ENCODE measurements at places on chromosomes 5 and 9.

GRCh38 chr5:119292701-119293515, 62.9 kb upstream of the TNFAIP8 start:
- no peak for DNase-seq

DNA sequence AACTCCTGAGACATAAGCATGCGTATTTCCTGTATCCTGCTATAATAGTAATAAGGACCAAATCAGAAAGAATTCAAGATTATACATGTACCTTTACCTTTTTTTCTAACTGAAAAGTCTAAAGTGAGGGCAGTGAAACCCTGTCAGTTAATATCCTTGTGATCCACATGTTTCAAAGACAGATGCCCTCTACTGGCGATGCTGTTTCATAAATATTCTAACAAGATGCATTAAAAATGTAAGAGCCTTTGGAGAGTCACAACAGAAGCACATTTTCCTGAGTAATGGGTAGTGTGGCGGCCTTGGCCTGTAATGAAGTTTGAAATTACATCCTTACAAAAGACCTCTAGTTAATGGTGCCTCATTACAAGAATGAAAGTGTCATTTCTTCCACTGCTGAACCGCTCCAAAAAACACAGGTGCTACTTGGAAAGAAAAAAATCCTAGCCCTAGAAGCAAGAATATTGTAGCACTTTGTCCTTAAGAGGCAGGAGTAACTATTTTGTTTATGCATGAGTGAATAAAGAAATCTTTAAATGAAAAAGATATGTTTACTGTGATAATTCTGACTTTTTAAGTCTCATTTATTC, 232.6 kb downstream of the EPB41L4A start:
- DNase-seq: no peak

DNA sequence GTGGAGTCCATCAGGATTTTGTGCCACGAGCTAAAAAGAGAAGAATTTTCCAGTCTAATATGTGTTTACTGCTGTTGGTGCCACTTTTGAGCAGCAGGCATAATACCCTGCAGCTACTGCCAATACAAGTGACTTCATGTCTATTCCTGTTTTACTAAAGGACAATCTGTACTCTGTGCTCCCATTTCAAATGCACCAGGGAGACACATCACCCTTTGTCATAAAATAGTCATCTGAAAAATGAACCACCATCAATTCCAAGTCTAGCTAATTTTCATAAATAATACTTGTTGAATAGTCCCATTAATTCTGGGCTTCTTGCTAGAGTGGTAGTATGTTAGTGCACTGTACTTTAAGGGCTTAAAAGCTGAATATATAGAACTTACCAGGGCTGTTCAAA, 8.9 kb upstream of the PKD2L2 start:
- DNase-seq: no peak

DNA sequence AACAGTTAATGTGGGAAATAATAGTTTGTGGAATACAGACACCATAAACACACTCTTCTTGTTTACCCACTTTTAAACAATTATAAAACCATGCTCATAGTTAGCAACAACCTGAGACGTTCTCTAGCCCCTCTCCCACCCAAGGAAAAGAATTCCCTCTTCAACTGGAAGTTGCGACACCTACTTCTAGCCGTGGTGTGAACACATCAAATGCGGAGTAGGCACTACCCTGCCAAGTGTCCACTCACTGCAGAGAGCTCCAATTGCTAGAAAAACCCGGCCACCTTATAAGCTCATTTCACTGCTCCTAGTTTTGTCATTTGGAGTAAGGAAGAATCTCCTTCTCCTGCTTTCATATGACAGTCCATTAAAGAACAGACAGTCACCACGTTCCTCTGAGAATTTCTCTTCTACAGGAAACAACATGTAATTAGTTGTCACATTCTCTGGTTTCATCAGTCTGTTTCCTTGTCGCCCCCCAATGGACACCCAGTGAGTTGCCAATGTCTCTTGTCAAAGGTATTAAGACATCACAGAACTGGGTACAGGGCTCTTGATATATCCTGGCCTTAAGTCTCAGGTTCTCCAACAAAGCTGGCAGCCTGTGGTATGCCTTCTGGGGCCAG, 47.3 kb downstream of the PRLR start:
- DNase-seq: no peak

GRCh38 chr5:57495285-57496086, 12.9 kb upstream of the ACTBL2 start:
- no peak for DNase-seq

- DNase-seq: no peak
Observed at GRCh38 chr9:134606951-134607731, 34.5 kb upstream of the COL5A1 start.

DNA sequence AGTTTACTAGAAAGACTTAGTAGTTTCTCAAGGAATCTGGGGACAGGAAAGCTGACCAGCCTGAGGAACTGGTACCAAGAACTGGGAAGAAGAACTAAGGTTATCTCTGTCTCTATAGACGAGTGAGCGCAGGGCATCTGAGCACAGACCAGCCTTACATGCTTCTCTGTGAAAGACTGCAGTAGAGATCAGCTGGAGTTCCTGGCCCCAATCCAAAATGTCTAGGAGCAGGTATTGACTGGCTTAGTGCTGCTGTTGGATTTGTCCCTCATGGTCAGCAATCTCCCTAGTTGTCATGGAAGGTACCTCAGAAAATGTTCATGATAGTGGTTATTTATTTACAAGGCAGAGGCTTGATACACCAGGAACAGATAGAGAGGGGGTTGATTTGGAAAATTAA, 13.3 kb downstream of the NUP214 start:
- DNase-seq: no peak

- no peak for DNase-seq
Observed at GRCh38 chr5:73180566-73180965, 7.6 kb downstream of the TMEM174 start.

GRCh38 chr5:150175536-150175935, 9.0 kb downstream of the CDX1 start:
- DNase-seq: no peak

GRCh38 chr9:82331079-82331478, 342.5 kb downstream of the SPATA31D1 start:
- no peak for DNase-seq

- no peak for DNase-seq
Observed at GRCh38 chr9:130172161-130172857, at the start of gene NCS1. Gene NCS1 (plus strand): TSS chr9:130172404. CDS start chr9:130172664, 260 bp downstream.

DNA sequence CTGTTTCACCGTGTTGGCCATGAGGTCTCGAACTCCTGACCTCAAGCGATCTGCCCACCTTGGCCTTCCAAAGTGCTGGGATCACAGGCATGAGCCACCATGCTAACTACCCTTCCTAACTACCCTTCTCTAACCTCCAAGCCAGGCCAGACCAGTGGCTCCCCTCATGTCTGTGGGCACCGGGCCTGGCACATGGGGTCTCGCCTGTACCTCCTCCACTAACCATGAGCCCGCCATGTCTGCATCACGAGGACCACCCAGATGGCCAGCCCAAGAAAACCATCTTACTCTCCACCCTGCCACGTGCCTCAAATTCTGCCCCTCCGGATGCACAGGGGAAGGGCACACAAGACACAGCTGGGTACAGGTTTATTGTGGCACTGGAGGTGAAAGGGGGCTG, 9.6 kb upstream of the DBN1 start:
- DNase-seq: no peak

DNA sequence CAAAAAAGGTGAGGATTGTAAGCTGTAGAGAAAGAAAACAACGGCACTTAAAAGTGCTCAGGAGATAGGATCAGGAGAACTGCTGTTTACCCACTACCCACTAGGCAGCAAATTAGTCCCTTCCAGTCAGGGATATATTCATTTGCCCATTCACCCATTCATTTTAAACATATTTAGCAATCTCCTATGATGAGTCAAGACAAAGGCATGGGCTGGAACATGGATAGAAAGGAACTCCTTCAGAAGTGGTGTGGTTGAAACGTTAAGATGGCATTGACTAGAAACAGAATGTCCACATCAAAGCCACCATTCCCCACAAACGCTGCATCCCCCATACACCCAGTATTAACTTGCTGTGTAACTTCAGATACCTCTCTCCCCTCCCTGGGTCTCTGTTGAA, 225.7 kb downstream of the ASTN2 start:
- no peak for DNase-seq

- DNase-seq: no peak
Observed at GRCh38 chr9:18297056-18297841, 176.7 kb upstream of the ADAMTSL1 start.

GRCh38 chr9:124663046-124663961, 107.8 kb downstream of the NR6A1 start:
- DNase-seq: no peak

DNA sequence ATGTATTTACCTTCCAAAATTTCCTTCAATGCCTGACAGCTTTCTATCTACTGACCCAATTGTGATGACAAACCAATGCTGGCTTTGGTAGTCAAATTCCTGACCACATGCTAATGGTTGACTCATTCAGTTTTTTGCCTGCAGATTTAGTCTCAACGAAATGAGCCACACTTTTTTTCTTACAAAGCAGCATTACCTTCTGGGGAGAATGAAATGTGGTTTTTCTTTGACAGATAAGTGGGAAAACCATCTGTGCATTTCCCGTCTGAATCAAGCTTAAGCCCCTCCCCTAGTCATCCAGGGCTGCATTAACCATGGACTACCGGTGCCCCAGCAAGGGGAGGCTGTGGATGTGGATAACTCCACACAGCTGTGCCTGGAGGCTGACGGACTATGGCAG, 99.6 kb upstream of the TAF11L2 start:
- DNase-seq: no peak

- no peak for DNase-seq
Observed at GRCh38 chr9:967436-967835, 9.0 kb upstream of the DMRT3 start.

- DNase-seq: no peak
Observed at GRCh38 chr9:108244686-108245085, 611.1 kb downstream of the ACTL7B start.

DNA sequence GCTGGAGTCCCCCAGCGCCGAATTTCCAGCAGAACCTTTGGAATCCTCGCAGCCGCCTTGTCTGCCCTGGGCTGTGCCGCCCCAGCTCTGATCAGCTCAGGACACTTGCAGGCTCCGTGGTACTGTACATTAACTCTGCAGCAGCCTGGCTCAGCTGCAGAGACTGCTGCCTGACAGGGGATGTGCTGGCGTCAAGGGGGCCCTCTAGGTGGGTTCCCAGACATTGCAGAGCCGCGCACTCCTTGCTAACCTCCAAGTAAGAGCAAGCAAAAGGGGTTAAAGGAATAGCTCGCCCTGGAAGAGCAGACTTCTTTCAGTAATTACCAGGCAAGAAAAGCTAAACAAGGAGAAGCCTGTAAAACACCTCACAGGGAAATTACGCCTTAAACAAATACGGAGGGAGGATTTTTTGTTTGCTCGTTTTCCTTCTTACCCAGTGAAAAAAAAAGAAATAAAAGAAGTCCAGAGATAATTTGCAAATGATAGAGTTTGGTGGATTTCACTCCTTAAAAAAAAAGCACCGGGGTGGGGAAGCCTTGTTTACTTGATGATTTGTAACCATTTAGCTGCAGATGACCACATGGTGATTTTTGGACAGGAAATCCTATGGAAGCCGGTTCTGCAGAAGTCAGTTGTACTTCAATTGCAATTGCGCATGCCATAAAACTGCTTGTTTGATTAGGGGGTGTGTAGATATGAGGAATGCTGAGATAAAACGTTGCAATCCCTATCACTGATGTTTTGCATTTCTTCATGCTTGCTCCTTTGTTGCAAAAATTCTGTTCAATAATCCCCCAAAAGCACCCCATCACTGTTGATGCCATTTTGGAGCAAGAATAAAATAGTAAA, 305.8 kb downstream of the PDE4D start:
- no peak for DNase-seq

DNA sequence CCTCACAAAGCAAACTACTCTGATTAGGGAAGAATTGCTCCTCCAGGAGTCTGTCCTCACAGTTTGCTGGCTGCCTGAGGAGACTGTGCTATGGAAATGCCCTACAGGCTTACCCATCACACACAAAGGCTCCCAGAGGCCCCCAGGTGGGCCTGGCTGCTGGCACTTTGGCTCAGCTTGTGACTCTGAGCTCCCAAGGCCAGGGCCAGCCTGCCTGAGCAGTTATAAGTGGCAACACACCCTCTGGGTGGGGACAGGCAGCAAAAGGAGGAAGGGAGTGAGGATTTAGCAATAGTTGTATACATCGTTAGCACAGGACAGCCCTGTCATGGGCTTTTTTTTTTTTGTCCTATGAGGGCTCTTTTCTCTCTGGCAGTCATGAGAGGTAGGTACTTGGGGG, 103.5 kb downstream of the DAPK1 start:
- no peak for DNase-seq

- DNase-seq: no peak
Observed at GRCh38 chr9:68548241-68548640, 7.6 kb upstream of the TMEM252 start.

DNA sequence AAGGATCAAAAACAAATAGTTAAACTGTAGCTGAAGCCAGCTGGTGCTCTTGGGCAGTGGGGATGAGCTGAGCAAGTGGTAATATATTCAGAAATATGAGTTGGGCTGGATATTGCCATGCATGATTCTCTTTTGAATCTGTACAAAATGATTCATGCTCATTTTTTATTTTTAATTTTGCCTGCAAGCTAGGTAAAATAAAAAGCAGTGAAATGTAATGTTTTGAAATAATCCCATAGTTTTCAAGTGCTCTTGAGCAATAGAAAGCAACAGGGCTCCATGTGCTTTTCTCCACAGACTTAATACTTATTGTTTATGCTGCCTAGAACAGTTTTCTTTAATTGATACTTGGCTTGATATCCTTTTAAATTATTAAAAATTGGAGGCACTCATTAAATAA, 489.3 kb downstream of the TLE4 start:
- no peak for DNase-seq

GRCh38 chr9:84310883-84311282, 29.7 kb downstream of the SLC28A3 start:
- DNase-seq: no peak

DNA sequence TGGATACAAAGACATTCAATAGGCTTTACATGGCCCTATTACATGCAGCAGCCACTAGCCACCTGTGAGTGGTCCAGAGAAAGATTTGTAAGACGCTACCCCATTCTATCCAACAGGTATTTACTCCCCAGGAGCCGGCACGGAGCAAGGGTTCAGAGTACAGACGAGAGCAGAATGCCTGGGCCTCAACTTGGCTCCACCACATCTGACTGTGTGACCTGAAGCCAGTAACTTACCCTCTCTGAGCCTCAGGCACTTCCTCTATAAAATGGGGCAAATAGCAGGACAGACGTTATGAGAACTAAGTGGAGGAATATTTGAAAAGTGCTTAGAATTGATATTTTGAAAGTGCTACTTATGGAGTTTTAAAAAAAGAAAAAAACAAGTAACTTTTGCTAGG, 100.0 kb downstream of the TLE1 start:
- DNase-seq: no peak

All from left renal cortex interstitium (tissue), 4 donors.